Activated CD8-positive, alpha-beta memory T cell treated with anti-CD3 and anti-CD28 coated beads for 4 hours (primary cell): ENCODE measurements at places on chromosomes 6 and 20.

GRCh38 chr6:4441981-4442434 lies 306.6 kb upstream of the ECI2 start:
- DNase-seq, result no peak

DNA sequence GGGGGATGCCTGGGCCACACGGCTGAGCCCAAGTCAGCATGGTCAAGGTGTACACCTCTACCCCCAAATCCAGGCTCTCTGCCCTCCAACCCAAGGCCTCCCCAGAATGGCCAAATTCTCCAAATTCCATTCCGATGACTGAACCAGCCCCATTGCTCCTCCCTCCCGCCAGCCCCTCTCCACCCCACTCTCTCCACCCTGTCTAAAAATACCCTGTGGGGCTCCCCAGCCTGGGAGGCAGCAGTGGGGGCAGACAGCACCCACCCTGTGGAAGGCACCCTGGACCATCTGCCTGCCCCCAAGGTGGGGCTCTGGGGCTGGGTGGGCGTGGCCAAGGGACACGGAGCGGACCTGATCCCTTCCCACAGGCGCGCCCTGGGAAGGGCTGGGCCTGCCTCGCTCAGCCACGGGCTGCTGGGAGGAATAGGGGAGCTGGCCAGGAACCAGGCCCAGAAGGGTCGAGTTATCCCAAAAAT lies 11.4 kb downstream of the TEAD3 start:
- no peak for DNase-seq

DNA sequence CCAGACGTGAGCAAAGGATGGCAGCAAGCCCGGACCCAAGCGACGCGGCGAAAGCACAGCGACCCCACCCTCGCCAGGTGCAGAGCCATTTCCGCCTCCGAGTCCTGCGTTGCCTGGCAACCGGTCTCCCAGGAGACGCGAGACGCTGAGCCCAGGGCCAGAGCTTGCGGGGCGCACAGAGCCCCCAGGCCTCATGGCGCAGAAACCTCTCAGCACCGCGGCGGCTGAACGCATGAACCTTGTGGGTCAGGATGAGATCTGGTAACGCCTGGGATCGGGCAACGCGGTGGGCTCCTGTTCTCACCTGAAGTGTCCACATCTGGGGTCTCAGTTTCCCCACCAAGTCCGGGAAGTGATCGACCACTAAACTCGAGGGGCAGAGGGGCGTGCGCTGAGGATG lies 77.7 kb downstream of the ANKRD60 start:
- no peak for DNase-seq

GRCh38 chr6:81735756-81736380 lies 16.6 kb downstream of the TENT5A start:
- no peak for DNase-seq

GRCh38 chr20:945841-946240 lies 29.7 kb upstream of the ANGPT4 start:
- no peak for DNase-seq

- DNase-seq, result no peak
Measured at GRCh38 chr6:31689249-31690110, 8.6 kb upstream of the LY6G5C start.

GRCh38 chr6:117075218-117075617 lies 190.1 kb upstream of the VGLL2 start:
- no peak for DNase-seq

GRCh38 chr6:96162711-96163120 lies 146.9 kb downstream of the FUT9 start:
- DNase-seq, result no peak

- no peak for DNase-seq
Measured at GRCh38 chr20:24049081-24049480, 60.5 kb upstream of the GGTLC1 start.

DNA sequence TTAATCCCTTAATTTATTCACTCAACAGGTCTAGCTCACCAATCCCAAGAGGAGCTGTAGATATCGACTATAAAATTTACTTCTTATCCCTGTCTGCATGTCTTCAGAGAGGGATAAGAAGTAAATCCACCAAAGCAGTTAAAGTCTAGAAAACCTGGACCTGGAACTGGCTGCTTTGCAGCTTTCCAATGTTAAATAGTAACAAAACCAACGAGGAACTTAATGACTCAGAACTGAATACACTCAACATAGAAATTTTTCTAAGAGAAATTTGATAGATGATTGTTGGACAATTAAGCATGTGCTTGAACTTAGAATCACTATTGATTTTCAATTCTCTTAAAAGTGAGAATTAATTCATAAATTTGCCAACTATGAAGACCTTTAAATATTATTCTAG lies 11.5 kb upstream of the TMEM244 start:
- DNase-seq, result no peak

- no peak for DNase-seq
Measured at GRCh38 chr20:38892091-38892981, 33.9 kb upstream of the FAM83D start.

GRCh38 chr6:93554018-93554417 lies 134.7 kb upstream of the EPHA7 start:
- no peak for DNase-seq

- no peak for DNase-seq
Measured at GRCh38 chr20:47343007-47343472, 13.5 kb downstream of the ZMYND8 start.

GRCh38 chr6:25130518-25130917 lies 148.7 kb upstream of the CARMIL1 start:
- no peak for DNase-seq

DNA sequence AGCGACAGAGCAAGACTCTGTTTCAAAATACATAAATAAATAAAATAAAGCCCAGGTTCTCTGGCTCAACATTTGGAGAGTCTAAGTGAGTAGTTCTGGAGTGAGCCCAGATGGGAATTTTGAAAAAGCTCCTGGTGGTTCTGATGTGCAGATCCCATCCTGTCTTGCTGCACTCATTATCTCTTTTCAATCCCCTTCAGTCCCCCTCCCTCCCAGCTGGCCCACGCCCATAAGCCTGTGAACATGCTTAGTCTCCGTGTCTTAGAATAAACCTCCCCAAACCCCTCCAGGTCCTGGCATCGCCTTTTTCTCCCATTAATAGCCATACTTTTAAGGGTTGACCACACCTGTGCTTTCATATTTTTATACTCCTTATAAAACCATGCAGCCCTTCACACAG lies 19.4 kb upstream of the TULP1 start:
- DNase-seq, result no peak

DNA sequence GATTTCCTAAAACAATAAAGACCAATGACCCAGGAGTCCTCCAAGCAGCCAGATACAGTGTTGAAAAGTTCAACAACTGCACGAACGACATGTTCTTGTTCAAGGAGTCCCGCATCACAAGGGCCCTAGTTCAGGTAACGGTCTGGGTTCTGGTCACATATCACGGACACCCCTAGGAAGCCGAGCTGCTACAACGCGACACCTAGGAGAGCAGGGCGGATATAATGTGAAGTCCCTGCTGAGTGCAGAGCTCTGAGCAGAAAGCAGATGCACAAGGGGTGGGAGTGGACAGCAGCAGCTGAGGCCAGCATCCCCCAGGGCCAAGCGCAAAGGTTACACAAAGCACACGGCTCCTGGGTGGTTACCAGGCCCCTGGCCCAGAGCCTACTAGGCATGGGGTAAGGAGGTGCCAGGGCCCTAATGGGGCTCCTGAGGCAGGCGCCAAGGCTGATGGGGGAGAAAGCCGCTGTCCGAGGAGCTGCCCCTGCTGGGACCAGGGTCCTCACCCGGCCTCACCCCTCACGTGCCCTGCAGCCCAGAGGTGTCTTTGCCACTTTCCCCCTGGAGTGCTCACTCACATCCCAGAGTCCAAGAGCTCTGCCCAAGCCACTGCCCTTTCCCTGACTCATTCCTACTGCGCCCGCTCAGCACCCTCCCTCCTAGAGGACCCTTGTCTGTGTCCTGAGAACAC lies 8.4 kb downstream of the CST7 start:
- no peak for DNase-seq

- no peak for DNase-seq
Measured at GRCh38 chr20:32603046-32603726, 18.1 kb upstream of the NOL4L start.

DNA sequence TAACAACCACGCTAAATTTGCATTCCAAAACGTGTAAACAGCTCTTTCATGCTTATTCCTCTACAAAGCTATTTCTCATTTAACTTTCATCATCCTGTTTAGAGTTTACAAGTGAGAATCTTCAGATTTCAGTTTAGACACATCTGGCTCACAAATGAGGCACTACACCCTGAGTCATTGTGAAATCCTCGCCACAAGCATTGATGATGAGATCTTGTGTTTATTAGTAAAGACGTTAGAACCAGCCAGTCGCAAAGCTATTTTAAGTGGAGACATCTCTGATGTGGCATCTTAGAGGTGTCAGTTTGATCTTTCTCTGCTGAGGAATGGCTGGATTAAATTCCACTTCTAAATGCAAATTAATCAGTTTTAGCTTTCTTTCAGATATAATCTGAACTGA lies 8.3 kb upstream of the ISM1 start:
- DNase-seq, result no peak

GRCh38 chr20:44033873-44034272 lies 119.2 kb downstream of the TOX2 start:
- DNase-seq, result no peak

DNA sequence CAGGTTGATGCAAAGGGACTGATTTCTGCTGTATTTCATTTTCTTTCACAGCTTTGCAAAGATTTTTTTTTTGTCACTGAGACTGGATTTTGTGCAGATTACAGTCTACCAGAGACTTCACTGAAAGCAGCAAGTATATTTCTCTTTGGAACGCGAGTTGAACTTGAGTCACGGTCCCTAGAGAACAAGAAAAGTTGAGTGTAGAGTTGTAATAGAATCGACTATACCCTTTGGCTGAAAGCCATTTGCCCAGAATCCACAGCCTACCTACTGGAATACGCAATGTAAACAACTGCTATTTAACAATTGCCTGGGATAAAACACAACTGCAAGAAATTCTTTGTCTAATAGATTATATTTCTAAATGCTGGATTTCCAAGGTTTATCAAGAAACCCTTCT lies 520.6 kb downstream of the HDGFL1 start:
- DNase-seq, result no peak

- DNase-seq, result no peak
Measured at GRCh38 chr6:138086573-138087196, 20.5 kb downstream of the PERP start.

DNA sequence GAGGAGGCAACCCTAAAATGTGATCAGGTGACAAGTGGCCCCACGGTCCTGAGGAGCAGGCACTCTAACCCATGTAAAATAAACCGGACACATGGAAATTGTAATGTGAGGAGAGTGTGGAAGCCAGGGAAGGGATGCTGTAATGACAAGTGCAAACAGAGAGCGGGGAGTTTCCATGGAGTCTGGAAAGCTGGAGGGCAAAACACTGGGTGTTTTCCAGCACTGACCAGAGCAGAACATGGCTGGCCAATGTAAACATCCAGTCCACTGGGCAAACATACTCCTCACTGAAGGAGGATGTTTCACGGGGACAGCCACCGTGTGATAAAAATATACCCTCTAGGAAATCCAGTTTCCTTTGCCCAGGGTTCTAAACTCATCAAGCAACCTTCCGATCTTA lies 219.0 kb upstream of the JARID2 start:
- no peak for DNase-seq

- DNase-seq, result no peak
Measured at GRCh38 chr6:90107771-90108282, 188.8 kb downstream of the BACH2 start.

DNA sequence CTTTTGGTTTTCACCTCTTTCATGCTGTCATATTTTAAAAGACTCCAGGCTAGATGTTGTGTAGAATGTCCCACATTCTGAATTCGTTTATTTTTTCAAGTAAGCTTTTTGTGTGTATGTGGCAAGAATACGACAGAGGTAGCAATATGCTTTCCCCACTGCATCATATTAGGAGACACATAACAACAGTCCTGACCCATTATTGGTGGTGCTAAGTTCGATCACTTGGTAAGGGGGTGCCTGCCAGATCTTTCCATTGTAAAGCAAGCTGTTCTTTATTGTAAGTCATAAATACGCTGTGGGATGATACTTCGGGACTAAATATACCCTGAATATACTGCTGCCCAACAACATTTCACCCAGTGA lies 588 bp upstream of the NCOA3 start:
- DNase-seq, result no peak

GRCh38 chr20:51725584-51726176 lies 42.5 kb downstream of the ATP9A start:
- no peak for DNase-seq

GRCh38 chr6:1028723-1029122 lies 283.2 kb upstream of the FOXQ1 start:
- DNase-seq, result no peak

DNA sequence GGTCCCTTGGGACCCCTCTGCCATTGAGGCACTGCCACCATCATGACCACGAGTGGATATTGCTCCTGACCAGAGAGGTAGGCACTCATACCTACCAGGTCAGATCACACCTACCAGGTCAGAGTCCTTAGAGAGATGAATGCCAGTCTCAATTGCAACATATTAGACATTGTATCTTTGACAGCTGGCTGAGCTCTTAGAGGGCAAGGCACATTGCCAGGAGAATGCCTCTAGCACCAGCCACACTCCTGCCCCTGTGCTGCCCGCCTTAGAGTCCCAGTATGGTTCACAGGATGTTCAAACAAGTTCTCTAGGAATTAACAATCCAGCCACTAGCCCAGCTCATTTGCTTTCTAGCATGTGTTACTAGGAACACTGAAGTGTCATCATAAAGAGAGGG lies 65.9 kb downstream of the TMEM244 start:
- no peak for DNase-seq

DNA sequence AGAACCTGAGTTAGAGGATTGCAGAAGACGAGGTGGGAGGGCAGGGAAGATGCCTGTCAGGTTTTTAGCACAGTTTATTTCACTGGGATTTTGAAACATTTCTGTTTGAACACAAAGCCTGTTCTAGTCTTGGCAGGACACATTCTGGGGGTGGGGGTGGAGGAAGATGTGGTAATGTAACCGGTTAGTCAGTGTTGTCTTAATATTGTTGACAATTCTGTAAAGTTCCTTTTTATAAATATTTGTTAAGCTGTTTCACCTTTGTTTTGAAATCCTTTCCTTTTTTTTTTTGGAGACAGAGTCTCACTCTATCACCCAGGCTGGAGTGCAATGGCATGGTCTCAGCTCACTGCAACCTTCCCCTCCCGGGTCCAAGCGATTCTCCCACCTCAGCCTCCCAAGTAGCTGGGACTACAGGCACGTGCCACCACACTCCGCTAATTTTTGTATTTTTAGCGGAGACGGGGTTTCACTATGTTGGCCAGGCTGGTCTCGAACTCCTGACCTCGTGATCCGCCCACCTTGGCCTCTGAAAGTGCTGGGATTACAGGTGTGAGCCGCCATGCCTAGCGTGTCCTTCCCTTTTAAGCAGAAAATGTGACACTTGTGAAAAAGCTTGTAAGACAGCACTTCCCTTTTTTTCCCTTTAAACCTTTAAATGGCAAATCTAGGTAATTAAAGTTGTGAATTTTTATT lies 20.2 kb downstream of the SLC9A8 start:
- DNase-seq, result no peak
